NCI-H1436 treated with DMSO at 0.1 percent for 48 hours (cell line): ENCODE measurements at places on chromosomes 6 and 20.

- no peak for DNase-seq
Measured at GRCh38 chr6:166839569-166839968, 116.8 kb downstream of the RNASET2 start.

DNA sequence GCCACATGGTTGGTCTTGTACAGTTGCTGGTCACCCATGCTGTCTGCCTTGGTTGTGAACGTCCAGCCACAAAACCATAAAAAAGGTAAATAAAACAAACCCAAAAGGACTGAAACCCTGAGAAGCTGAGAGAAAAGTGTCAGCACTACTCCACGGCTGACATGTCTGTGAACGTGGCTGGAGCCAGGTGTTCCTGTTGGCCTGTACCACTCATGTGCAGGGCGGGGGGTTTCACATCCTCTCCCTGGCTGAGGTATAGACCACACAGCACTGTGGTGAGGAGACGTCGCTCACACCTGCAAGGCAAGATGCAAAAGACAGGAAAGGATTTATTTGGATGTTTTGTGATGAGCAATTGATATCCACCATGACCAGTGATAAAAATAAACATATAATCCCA, 51.9 kb upstream of the MRPS10 start:
- DNase-seq = no peak

- no peak for DNase-seq
Measured at GRCh38 chr6:4957521-4958231, 46.2 kb downstream of the RPP40 start.

- DNase-seq = no peak
Measured at GRCh38 chr6:136351518-136352110, 62.0 kb upstream of the BCLAF1 start.

GRCh38 chr6:110778333-110778732, 36.9 kb downstream of the CDK19 start:
- no peak for DNase-seq

- DNase-seq = no peak
Measured at GRCh38 chr6:158269657-158270056, 42.6 kb upstream of the TULP4 start.

- no peak for DNase-seq
Measured at GRCh38 chr6:135870722-135871121, 19.2 kb downstream of the PDE7B start.

- DNase-seq = no peak
Measured at GRCh38 chr6:1678201-1678600, 68.5 kb downstream of the FOXC1 start.

- no peak for DNase-seq
Measured at GRCh38 chr20:50252701-50253100, 62.1 kb downstream of the CEBPB start.

- DNase-seq = no peak
Measured at GRCh38 chr6:31007694-31008093, 2.6 kb upstream of the MUC22 start.

- DNase-seq = no peak
Measured at GRCh38 chr6:168016721-168017525, 19.5 kb downstream of the KIF25 start.

DNA sequence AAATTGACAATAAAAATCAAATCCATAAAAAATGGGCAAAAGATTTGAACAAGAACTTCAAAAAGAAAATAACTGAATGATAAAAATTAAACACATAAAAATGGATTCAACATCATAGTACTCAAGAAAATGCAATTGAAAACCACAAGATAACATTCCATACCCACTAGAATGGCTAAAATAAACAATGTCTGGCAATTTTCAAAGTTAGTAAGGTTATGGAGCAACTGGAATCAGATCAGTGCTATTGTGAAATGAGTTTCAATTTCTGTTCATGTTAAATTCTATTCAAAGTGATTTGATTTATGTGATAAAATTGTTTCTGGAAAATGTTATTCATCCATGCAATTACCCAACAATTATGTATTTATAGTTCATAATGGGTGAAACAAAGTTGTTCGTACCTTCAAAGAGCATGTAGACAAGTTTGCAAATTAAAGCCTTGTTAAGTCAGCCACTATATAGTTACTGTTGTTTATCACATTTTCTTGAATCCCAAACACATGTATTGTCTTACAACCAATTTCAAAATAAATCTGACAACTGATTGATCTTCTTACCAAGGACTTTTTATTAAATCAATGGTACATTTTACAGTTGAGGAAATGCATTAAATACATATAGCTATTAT, 151.5 kb upstream of the CENPW start:
- DNase-seq = no peak

DNA sequence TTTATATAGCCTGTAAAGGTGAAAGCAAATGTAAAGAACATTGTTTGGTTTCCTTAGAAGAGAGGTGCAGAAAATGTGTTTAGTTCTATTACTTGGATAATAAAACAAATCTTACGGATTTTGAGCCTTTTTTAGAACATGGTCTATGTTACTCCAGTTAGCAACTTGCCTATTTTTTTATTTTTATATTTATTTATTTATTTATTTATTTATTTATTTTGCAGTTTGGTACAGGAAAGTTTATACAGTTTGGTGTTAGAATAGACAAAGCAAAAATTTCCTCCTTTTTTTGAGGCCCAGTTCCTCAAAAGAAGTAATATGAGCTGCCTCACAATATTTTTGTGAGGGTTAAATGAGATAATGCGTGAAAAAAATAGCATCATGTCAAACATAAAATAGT, 41.6 kb upstream of the EEF1E1 start:
- no peak for DNase-seq

GRCh38 chr6:113094779-113095178, 747.6 kb downstream of the RFPL4B start:
- DNase-seq = no peak

DNA sequence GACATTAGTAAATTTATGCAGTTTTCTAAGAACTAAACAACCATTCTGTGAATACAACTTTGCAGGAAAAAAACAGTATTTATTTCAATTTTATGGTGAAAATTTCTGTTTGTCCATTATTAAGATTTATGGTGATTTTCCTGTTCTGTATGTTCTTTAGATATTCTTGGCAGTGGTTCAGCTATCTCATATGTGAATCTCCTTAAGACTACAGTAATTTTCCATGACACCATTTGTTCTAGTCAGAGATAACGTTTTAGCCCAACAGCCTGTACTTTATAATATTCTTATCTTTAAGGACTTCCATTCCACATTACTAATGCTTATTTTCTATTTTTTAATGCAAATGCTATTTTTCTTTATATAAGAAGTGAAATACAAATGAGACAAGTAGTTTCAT, 504.0 kb downstream of the RFPL4B start:
- no peak for DNase-seq
